ENCODE measurements at places on chromosomes 2 and 18.

DNA sequence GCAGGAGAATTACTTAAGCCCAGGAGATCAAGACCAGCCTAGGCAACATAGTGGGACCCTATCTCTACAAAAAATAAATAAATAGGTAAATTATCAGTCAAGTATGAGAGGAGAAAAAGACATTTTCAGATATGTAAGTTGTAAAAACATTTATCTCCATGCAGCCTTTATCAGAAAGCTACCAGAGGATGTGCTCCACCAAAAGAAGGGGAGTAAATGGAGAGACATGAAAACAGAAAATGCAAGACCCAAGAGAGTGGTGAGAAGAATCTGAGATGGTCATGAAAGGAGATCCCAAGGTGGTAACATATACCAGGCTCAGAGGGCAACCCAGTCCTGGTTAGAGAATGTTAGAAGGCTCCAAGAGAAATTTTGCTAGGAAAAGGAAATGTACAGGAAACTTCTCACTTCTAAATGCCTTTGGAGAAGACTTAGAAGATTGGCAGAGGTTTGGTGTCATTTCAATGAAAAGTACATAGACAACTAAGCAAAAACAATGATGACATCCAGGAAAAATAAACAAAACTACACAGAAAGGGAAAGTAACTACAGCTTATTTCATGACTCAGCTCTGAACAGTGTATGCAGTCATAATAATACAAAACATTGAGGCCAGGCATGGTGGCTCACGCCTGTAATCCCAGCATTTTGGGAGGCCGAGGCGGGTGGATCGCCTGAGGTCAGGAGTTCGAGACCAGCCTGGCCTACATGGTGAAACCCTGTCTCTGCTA lies 19.5 kb downstream of the CIB4 start:
- DNase-seq, result no peak

GRCh38 chr18:5417342-5417741 lies 121.8 kb upstream of the ZBTB14 start:
- no peak for DNase-seq

DNA sequence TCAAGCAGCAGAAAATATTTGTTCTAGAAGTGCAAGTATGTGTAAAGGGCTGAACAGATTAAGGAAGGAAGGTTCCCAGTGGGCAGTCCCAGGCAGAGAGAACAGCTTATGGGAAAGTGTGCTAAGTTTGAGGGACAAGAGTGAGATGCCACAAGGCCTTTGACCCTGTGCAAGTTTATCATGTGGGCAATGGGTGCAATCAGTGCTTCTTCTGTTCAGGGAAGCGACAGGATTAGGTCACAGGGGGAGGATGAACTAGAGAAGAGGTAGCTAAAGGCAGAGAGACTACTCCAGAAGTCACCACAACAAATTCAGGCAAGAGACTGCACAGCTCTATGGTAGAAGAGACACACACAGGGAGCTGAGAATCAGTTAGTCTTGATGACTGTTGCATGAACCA lies 44.3 kb downstream of the LPIN2 start:
- no peak for DNase-seq

- DNase-seq, result no peak
Measured at GRCh38 chr18:44730803-44731529, 50.3 kb downstream of the SETBP1 start.

GRCh38 chr2:231383416-231384108 lies 11.9 kb upstream of the B3GNT7 start:
- no peak for DNase-seq

GRCh38 chr2:207516206-207516605 lies 13.6 kb upstream of the CREB1 start:
- DNase-seq, result no peak

All from HS-27A (cell line).